ENCODE measurements at places on chromosomes 5 and 9.

GRCh38 chr5:56810826-56811225, 4.5 kb upstream of the MAP3K1 start:
- DNase-seq = no peak

GRCh38 chr5:3888310-3888709, 292.7 kb downstream of the IRX1 start:
- no peak for DNase-seq

GRCh38 chr9:114350636-114351401, 21.1 kb downstream of the ORM2 start:
- DNase-seq = no peak

DNA sequence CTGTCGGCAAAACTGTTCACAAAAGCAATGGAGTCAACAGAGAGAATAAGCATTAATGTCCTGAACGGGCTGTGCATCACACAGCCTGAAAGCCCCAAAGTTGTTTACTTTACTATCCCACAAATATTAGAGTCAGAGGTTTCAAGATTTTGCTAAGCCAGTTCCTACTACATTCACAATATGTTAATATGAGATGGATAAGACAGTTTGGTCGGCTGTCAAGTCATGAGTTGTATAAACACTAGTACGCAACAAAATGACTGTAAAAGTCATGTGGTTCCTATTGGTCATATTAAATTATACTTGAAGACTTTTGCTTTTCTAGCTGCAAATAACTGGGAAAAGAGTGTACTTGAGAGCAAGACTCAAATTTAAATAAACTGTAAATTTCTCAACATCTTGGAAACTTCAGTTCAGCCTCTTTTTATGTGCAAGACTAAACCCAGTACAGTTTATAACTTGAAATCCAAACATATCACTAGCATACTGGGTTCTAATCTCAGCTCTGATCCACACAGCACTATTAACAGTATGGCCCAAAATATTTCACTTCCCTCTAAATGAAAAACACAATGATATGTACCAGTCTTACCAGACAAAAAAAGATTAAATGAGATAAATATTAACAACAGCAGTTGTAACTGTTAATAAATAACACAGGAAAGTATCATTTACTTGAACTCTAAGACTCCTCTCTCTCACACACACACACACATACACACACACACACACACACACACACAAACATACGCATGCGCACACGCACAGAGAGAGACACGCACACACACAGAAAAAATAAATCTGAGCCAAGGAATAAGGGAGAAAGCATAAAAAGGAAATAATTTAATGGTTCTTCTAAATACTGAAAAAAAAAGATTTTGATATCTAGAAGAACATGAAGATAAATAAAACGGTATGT, 33.1 kb downstream of the FANCC start:
- no peak for DNase-seq

DNA sequence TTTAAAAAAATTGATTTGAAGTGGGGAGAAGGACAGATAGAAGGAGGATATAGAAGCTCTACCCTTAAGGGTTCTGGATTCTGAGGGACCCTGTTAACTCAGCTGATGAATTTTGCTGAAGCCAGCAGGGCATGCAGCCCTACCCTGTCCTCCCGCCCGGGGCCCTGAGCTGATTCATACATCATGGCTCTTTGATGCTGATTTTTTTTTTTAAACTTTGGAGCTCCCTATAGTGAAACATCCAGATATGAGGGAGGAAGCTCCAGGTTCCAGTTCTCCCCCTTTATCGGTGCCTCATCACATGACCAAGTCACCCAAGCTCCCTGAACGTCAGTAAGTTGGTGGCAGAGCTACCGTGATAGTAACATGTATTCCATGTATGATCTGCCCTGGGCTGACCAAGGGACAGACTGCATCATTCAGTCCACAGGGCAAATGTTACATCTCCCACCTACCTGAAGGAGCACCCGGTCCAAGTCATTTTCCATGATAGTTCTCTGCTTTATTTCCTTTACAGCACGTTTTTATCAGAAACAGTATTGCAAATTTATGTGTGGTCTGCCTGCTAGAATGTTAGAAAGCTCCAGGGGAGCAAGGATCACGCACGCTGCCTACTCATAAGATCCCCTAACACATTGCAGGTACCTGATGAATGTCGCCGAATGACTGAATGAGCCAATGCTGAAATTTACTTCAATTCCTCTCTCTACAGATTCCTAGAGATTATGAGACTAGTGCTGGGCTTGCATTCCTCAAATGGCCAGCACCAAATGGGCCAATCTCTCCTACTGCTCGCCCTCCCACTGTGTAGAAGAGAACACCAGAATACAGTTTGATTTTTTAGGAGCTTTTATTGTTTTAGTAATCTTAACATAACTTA, 25.9 kb downstream of the SPARC start:
- no peak for DNase-seq

- DNase-seq = no peak
Observed at GRCh38 chr9:130858739-130859705, 24.0 kb downstream of the ABL1 start.

- no peak for DNase-seq
Observed at GRCh38 chr9:70285246-70285645, 26.5 kb downstream of the SMC5 start.

- no peak for DNase-seq
Observed at GRCh38 chr5:135450336-135450735, 1.8 kb downstream of the TIFAB start.

DNA sequence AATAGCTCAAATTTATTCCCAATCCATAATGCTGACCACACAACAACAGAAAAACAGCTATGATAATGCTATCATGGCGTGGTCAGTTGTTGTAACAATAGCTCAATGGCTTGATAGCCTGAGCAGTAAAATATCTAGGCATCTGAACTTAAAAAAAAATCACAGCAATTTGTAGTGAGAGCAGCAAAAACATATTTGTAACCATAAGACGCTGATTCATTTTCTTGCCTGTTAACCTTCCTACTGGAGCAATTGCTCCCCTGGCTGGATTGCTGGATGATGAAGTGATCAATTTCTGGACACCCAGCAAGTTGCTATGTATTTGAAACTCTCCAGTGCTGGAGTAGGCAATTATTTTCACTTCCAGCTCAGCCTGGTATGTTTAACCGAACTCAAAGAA, 115.1 kb downstream of the PCSK1 start:
- DNase-seq = no peak

DNA sequence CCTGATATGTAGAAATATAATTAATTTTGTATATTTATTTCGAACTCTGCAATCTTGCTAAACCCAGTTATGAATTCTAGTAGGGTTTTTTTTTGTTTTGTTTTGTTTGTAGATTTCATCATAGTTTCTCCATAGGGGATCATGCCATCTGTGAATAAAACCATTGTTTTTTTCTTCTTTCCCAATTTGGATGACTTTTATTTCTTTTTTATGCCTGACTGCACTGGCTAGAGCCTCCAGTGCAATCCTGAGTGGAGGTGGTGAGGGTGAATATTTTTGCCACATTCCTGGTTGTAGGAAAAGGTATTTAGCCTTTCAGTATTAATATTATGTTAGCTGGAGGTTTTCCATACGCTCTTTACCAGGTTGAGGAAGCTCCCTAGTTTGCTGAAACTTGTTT, 70.0 kb upstream of the GFPT2 start:
- no peak for DNase-seq

- no peak for DNase-seq
Observed at GRCh38 chr5:113232667-113233066, 202.1 kb downstream of the TSSK1B start.

DNA sequence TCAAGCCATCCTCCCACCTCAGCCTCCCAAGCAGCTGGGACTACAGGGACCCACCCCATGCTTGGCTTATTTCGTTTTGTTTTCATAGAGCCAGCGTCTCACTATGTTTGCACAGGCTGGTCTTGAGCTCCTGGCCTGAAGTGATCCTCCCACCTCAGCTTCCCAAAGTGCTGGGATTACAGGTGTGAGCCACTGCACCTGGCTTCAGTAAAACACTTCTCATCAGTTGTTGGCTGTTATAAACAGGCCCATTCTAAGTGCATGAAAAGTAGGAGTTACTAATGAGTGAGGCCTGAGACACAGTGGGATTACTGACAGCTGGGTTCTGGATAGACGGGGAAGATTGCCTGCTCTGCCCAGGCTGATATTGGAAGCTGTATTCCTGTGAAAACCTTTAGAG, 3.5 kb downstream of the CRB2 start:
- DNase-seq = no peak

GRCh38 chr5:109816732-109817131, 127.0 kb downstream of the MAN2A1 start:
- no peak for DNase-seq

- DNase-seq = no peak
Observed at GRCh38 chr5:168712280-168712924, 133.2 kb upstream of the PANK3 start.

DNA sequence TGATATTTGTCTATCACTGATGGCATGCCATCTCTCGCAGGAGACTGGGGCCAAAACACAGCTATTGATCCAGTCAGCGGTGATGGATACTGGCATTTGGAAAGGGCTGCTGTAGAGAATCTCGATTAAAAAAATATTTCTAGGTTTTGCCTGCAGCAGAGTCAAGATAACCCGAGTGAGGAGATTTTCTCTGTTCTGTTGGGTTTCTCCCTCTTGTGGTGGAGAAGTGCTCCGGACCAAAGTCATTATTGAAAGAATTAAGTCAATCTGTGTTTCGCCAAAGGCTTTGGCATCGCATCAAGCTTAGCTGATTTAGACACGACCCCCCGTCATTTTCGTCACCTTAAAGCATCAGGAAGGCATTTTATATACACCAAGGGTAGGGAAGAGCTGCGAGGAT, 97.1 kb upstream of the IRX2 start:
- no peak for DNase-seq

- no peak for DNase-seq
Observed at GRCh38 chr9:136189394-136190236, 15.3 kb downstream of the LHX3 start.

GRCh38 chr9:134802216-134802795, 78.3 kb upstream of the FCN2 start:
- no peak for DNase-seq

DNA sequence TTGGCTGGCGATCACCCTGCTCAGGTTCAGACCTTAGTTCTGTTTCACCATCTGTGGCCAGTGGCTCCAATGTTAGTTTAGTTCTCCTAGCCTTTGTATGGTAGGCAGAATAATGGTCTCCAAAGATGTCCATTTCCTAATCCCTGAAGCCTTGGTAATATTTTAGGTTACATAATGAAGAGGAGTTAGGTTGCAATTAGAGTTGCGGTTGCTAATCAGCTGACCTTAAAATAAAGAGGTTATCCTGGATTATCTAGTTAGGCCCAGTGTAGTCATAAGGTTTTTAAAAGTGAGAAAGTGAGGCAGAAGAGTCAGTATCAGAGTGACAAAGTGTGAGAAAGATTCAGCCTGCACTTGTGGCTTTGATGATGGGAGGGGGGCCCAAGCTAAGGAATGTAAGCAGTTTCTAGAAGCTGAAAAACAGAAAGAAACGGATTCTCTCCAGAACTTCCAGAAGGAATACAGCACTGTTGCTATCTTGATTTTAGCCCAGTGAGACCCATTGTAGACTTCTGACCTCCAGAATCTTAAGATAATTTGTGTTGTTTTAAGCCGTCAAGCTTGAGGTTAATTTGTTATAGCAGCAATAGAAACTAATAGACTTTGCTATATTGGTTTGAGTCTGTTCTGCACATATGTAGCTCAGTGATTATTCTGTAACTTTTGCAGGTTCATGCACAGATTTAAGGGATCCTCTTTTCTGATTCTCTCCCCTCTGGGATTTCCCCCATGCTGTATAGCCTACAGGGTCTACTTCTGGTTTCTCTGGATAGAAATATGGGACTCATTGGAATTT, 21.6 kb downstream of the LNPEP start:
- no peak for DNase-seq

GRCh38 chr9:88441301-88442007, 53.2 kb downstream of the SPIN1 start:
- no peak for DNase-seq

GRCh38 chr9:36407122-36407723, 7.2 kb upstream of the RNF38 start:
- DNase-seq = peak; percentile 25

DNA sequence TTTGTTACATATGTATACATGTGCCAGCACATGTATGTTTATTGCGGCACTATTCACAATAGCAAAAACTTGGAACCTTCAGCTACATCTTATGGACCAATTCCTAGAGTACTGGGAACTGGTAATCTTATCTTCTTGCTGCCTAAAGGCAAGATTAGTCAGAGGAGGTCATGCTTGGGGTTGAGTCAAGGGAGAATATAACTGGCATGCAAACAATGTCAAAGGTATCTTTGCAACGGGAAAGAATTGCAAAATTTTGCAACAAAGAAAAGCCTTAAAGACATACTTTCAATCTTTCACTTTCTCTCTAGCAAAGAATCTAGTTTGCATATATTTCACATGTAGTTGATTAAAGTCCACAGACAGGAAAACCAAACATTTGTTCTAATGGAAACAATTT, 145.2 kb downstream of the EDIL3 start:
- no peak for DNase-seq

- no peak for DNase-seq
Observed at GRCh38 chr9:4837261-4838188, 44.8 kb downstream of the RCL1 start.

GRCh38 chr5:78634634-78635033, 13.9 kb downstream of the LHFPL2 start:
- no peak for DNase-seq

DNA sequence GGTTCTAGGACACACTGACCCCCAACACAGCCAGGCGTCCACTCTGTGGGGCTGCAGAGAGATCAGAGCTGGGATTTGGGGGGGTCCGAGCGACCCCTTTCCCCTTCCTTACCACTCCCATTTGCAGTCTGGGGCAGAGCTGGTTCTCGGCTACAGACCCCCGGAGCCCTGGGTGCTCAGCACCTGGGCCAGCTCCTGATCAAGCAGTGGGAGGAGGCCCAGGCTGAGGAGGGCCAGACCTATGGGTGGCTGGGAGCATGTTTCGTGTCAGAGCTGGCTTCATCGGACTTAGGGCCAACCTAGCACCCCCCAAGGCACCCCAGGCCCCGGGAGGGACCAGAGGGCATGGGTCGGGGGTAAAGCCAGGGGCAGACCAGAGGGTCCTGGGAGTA, 7.6 kb downstream of the GRIN1 start:
- DNase-seq = no peak

- DNase-seq = no peak
Observed at GRCh38 chr5:72280581-72281069, 39.4 kb downstream of the MRPS27 start.

DNA sequence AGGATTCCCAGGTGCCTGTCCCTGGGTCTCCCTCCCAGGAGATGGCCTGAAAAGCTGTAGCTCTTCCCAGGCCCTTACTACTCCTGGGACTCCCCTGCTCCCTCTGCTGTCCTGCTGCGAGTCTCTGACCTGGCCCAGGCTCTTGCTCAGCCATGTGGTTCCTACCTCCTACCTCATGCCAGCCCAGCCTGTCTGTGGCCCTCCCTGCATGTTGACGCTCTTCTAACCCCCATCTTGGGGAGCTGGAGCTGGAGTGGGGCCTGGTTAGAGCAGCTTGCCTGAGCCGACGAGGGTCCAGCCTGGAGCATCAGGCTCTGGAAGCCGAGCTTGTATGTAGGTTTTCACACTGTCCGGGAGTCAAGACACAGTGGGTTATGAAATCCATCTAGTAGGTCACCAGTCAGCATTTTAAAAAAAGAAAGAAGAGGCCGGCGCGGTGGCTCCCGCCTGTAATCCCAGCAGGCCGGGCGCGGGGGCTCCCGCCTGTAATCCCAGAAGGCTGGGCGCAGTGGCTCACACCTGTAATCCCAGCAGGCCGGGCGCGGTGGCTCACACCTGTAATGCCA, 244.4 kb downstream of the FANCC start:
- DNase-seq = no peak

GRCh38 chr5:177113566-177114424, 19.8 kb upstream of the NSD1 start:
- DNase-seq = peak; percentile 92

- DNase-seq = no peak
Observed at GRCh38 chr9:22158271-22158670, 149.2 kb upstream of the CDKN2B start.

All from GM19239 (cell line).